ENCODE measurements at places on chromosomes 3 and 15.

DNA sequence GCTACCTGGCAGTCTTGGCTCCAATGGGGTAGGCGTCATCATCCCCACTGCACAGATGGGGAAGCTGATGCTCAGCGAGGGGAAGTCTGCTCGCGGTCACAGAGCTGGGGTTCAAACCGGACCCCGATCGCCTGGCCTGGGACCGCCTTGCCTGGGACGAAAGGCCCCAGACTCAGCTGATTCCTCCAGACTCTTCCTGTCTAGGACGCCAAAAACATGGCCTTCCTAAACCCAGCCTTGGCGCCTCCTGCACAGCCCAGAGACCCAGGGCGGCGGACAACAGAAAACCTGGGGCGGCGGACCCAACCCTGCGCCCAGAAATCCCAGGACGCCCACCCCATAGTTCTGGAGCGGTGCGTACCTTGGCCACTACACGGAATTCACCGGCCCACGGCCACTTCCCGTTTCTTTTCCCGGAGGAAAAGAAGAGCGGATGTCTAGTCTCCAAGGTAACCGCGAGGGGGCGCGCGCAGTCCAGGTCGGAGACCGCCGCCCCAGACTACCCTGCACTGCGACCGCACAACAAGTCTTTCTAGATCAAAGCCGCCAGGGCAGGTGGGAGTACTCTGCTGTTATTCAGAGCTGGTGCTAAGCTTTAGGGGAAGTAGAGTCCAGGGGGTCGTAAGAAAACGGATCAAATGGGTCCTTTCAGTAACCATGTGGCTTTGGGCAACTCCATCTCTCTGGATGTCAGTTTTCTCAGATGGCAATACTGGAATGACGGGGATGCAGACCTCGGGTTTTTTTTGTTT lies 4.9 kb upstream of the IL17RD start:
- no peak for DNase-seq

GRCh38 chr3:100245136-100245535 lies 15.7 kb upstream of the TBC1D23 start:
- DNase-seq, result no peak

- no peak for DNase-seq
Measured at GRCh38 chr3:53675022-53675697, 171.1 kb downstream of the CHDH start.

GRCh38 chr3:19348941-19349564 lies 200.7 kb downstream of the KCNH8 start:
- DNase-seq, result no peak

DNA sequence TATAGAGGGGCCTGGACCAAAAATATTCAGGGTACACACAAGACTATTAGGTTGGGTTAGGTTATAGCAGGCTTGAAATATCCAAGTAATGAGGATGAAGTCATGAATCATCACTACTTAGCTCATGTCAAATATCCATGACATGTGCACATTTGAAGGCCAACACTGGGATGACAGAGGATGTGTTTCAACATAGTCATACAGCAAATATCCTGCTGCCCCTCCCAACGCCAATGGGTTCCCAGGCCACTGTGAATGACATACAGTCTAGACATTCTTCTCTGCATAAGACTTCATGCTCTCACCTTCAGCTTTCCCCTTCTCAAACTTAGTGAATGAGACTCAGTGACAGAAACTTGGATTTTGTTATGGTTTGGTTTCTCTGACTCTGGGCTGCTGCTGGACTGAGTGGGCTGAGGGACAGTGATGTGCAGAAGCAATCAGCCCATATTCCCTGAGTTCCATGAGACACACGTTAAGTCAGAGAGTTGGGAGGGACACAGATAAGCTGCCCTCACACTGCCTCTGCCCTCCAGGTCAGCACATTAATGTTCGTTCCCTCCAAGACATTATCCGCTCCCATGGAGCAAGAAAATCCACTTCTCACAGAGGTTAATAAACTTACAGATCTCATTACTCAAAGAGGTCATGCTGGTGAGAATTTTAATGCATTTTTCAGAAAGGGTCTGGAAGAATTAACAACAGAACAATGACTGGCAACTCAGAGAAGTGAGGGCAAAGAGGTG lies 15.4 kb downstream of the HOMER2 start:
- no peak for DNase-seq

Measured in DMS79 (cell line).